Karpas-422 (cell line): ENCODE measurements at places on chromosomes 1 and 21.

DNA sequence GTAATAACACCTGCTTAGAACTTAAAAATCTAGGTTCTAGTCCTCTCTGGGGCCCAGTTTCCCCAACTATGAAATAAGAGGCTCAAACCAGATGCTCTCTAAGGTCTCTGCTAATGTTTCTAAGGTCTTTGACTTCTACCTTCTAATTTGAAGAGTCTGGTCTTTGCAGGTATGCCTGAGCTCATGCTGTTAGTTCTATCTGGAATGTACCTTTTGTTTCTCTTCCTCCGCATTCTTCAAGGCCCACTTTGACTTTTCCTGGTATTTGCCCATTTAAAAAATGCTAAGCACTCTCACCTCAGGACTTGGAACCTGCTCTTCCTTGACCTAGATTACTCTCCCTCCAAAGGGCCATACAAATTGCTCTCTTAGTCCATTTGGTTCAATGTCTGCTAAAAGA is 13.5 kb downstream of the SLC35D1 start:
- no peak overlapping the region for H3K27ac ChIP-seq
- no peak overlapping the region for H3K4me3 ChIP-seq
- H3K27me3 ChIP-seq = no peaks in the 10 kb centered on the region
- H3K36me3 ChIP-seq = peaks cover 73% of the 10 kb centered on the region

DNA sequence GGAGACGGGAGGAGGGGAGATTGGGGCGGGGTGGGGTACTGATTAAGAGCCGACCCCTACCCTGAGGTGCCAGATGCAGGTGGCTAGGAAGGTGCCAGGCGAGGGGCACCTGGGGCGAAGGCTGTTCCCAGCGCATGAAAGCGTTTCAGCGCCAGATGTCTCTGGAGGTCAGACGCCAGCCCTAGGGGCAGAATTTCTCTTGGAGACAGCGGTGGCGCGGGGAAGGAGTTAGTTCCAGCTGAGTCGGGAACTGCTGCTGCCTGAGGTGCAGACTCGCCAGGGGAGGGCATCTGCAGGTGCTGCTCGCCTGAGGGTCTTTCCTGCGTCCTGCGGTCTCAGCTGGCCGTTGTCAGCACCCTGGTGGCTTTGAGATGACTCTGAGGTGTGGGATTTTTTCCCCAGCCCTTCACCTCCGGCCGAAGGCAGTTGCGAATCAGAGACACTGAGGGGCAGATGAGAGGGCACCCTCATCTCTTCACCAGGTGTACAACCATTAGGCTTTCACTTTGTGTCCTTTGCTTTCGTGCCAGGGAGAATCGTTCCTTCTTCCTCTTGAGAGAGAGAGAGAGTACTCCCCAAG is 539 bp downstream of the CGN start:
- no peaks in the 10 kb centered on the region for H3K27me3 ChIP-seq
- H3K27ac ChIP-seq = no peak overlapping the region
- no peaks in the 10 kb centered on the region for H3K36me3 ChIP-seq
- peak; percentile 50 for DNase-seq
- peaks cover 21% of the 10 kb centered on the region for H3K4me1 ChIP-seq

DNA sequence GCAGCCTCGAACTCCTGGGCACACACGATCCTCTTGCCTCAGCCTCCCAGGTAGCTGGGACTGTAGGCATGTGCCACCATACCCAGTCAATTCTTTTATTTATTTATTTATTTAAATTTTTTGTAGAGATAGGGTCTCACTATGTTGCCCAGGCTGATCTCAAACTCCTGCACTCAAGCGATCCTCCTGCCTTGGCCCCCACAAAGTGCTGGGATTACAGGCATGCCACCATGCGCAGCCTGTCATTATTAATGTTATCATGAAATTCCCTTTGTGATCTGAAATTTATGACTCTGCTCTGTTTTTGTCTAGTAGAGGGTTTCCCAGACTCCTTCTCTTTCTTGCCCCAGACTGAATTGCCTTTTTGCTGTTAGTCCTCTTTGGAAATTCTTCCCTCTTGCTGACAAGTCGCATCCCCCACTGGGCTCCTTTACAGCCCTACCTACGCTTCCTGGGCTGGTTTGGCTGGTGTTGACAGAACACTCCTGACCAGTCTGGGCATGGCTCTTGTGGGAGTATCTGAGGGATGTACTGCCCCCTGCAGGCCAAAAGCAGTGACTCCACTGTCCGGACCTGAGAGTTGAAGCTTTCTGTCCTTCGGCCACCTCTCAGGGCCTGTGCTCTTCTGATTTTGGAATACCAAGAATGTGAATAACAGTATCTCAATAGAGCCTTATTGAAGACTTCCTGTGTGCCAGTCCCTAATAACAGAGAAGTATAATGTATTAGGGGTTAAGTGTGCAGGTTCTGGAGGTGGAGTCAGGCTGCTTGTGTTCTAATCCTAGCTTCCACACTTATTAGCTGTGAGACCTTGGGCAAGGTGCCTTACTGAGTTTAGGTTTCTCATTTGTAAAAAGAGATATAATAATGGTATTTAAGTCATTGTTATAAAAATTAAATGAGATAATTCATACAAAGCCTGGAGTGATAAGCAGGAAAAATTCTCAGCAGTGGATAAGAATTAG is 28.2 kb downstream of the TCEANC2 start:
- H3K4me3 ChIP-seq = no peak overlapping the region
- DNase-seq = peak; percentile 91
- H3K36me3 ChIP-seq = no peaks in the 10 kb centered on the region
- no peaks in the 10 kb centered on the region for H3K27me3 ChIP-seq
- H3K4me1 ChIP-seq = 0 out of 2 replicates have a peak, but pooled peaks cover 1% of the 10 kb centered on the region
- H3K27ac ChIP-seq = no peak overlapping the region

DNA sequence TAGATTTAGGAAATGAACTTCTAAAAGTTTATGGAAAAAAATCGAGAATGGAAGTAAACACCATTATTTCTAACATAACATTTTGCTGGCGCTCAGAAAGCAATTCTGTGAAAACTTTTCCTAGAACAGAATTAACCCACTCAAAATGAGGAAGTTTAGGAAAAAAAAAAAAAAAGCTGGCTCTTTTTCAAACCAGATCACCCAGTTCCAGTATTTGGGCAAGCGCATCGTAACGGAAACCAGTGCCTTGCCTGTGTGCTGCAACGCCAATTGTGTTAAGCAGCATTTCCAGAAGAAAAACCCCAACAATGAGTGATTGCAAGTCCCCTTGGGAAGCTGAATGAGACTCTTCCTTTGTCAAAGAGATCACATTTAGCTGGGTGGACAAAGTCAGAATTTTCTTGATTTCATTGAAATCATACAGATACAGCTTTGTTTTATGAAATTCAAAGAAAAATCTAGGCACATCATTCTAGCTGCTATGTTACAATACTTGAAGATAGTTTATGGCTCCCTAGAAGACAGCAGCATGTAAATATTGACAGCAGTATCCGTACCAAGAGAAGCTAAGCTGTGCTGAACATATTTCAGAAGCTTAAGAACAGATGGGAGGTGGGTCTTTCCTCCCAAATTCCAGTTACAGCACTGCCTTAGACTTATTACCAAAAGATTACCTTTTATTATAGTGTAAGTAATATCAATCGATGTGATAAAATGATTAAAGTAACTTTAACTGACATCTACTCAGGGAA is 113.4 kb downstream of the ERG start:
- no peak overlapping the region for H3K27ac ChIP-seq
- H3K27me3 ChIP-seq = no peaks in the 10 kb centered on the region
- no peaks in the 10 kb centered on the region for H3K36me3 ChIP-seq
- H3K4me3 ChIP-seq = no peak overlapping the region
- H3K4me1 ChIP-seq = no peaks in the 10 kb centered on the region
- no peak for DNase-seq

- H3K4me1 ChIP-seq = peaks cover 56% of the 10 kb centered on the region
- H3K27ac ChIP-seq = no peak overlapping the region
- no peak for DNase-seq
- no peaks in the 10 kb centered on the region for H3K27me3 ChIP-seq
Measured at GRCh38 chr1:116323491-116323890, 49.6 kb upstream of the ATP1A1 start.
